ENCODE measurements at places on chromosomes 13 and 19.

GRCh38 chr13:91398413-91399188, at the start of gene GPC5:
Gene GPC5 (plus strand): TSS chr13:91398621.
- no peak for DNase-seq

GRCh38 chr19:16463991-16464575, 7.7 kb downstream of the EPS15L1 start:
- no peak for DNase-seq

- no peak for DNase-seq
These were observed 1.2 kb upstream of the MYDGF start for GRCh38 chr19:4671185-4671851.

DNA sequence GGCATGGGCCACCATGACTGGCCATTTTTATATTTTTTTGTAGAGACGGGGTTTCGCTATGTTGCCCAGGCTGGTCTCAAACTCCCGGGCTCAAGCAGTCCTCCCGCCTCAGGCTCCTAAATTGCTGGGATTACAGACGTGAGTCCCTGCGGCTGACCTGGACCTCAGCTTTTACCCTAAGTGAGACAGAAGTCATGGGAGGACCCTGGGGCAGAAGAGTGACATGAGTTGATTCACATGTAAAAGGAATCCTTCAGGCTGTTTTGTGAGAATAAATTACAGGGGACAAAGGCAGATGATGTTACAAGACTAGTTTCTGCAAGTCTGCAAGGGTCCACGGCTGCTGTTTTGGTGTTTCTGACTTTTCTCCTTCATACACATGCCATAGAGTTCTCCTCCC, 2.6 kb upstream of the BCAM start:
- DNase-seq, result no peak

DNA sequence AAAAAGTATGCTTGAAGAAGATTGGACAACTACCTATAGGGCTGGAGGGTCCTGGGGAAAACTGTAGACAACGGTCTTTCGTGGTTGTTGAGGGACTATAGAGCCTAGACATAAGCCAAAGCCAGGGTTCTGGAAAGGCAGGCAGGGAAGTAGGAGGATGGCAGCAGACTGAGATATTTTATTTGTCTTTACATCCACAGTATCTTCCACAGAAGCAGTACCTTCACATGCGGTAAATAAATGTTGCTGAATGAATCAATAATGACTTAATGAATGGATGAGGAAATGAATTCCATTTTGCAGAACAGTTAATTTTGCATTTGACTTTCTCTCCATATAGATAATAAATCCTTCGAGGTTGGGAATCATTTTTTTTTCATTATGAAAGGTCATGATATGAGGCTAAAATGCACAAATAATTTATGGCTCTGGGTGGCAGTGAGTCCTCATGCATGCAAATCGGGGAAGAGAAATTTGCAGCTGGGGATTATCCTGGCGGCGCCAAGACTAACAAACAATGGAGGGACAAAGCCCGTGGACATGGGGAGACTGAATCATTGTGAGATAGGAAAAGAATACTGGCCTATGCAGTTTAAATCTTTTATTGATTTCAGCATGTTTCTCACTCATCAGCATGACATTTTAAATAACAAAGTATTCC, 102.0 kb downstream of the ERCC5 start:
- DNase-seq, result no peak

DNA sequence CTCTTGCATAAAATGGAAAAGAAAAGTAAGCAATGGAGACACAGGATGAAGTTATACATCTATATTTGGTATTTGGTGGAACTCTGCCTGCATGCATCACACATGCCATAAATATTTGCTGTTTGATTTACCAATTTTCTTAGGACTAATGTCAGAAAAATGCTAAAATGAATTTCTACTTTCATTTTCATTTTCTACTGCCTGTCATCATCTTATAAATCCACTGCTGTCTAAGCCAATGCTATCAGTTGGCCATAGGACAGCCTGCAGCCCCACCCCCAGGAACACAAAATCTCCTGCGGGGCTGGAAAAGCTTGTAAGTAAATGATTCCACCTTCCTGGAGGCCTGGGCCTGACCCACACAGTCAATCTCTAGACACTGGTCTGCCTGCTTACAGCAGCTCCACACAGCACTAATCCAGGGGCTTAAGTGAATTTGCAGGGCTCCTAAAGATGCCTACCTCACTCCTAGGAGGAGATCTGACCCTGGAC, 122.0 kb downstream of the ENOX1 start:
- DNase-seq, result no peak

DNA sequence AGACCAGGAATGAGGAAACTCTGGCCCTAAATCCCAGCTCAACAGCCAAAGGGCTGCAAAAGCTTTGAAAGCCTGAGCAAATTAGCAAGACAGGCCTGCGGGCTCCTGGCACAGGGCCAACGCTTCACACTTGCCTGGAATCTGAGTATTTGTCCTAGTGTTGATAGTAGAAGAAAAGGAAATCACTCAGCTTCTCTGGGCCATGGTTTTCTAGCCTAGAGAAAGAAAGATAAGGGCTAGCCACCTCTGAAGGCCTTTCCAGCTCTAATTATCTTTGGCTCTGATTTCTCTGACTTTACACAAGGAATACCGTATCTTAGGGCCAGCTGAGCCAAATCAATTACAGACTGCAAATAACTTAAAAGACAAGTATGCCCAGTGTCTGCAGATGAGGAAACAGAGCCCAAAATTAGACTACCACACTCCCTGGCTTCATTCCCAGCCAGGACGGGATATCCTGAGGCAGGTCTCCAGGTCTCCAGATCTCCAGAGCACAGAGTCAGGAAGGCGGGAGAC, 69.6 kb downstream of the STK24 start:
- no peak for DNase-seq

- no peak for DNase-seq
These were observed 14.0 kb upstream of the TOMM40 start for GRCh38 chr19:44876930-44877535.

DNA sequence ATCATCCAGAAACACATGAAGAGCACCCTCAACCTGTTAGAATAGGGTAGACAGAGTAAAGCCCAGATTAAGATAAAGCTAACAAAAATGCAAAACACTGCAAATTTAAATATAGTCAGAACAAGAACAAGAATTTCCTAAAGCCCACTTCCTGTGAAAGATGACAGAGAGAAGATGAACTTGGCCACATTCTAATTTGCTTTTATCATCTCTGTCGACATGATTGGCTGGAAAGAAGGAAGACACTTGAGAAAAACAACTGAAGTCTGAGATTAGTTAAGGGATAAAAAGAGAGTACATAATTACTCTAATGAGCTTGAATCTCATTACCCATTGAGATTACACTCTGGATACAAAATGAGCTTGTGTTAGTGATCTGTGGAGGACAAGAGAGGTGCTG, 537.6 kb downstream of the KLF5 start:
- no peak for DNase-seq
